ENCODE measurements at places on chromosomes 3 and 15. TPM values are rescaled to one million over a fixed set of nuclear protein-coding genes. Genes with fewer than 3 reads are reported as not detected.

NCKIPSD gene
- 38.5 TPM for total RNA-seq

EFL1 gene
- 28.1 TPM for total RNA-seq

DNA sequence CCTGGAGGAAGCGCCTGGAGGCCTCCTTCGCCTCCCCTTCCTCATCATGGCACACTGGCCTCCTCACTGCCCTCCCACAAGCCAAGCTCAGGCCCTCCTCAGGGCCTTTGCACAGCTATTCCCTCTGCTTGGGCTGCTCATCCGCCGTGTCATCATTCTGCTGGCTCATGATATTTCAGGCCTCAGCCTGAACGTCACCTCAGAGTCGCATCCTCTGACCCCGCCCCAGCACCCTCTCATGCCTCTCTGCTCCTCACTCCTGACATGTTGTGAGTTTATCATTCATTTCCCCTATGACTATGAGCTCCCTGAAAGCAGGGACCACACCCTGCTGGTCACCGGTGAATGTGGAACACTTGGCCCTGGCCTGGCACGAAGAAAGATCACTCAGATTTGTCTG is 20.7 kb upstream of the POC1A start:
- H3K4me3 ChIP-seq, result no peak overlapping the region
- peak; percentile 45 for DNase-seq
- H3K36me3 ChIP-seq, result no peaks in the 10 kb centered on the region

DNA sequence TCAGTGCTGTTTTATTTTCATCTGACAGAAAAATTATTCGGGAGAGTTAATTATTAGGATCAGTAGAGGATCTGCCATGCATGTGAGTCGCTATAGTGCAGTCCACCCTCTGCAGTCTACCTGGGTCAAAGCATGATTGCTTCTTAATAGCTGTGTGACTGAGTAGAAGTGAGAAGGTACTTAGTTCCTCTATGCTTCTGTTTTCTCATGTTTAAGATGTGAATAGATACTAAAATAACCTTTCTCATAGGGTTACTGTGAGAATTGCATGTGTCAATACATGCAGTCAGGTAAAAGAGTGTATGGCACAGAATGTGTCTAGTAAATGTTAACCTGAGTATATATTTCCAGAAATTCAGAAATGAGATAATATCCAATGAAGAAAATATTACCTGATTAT is 435.7 kb downstream of the NAALADL2 start:
- H3K36me3 ChIP-seq, result no peaks in the 10 kb centered on the region
- no peaks in the 10 kb centered on the region for H3K4me1 ChIP-seq
- DNase-seq, result no peak

DNA sequence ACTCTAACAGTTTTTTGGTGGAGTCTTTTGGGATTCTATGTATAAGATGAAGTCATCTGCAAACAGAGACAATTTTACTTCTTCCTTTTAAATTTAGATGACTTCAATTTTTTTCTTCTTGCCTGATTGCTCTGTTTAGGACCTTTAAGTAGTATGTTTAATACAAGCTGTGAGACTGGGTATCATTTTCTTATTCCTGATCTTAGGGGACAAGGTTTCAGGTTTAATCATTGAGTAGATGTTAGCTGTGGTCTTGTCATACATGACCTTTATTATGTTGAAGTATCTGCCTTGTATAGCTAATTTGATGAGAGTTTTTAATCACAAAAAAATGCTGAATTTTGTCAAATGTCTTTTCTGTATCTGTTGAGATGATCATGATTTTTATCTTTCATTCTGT is 20.6 kb downstream of the GRM2 start:
- no peak overlapping the region for H3K27ac ChIP-seq
- no peak for DNase-seq
- H3K4me3 ChIP-seq, result no peak overlapping the region
- H3K27me3 ChIP-seq, result no peaks in the 10 kb centered on the region

- peaks cover 2% of the 10 kb centered on the region for H3K36me3 ChIP-seq
- no peak overlapping the region for H3K27ac ChIP-seq
- no peaks in the 10 kb centered on the region for H3K4me1 ChIP-seq
- no peak for DNase-seq
- no peak overlapping the region for H3K4me3 ChIP-seq
- no peaks in the 10 kb centered on the region for H3K27me3 ChIP-seq
Observed at GRCh38 chr3:189593581-189593980, 37.6 kb upstream of the TP63 start.

- no peak for DNase-seq
- H3K4me3 ChIP-seq, result no peak overlapping the region
- H3K36me3 ChIP-seq, result no peaks in the 10 kb centered on the region
- H3K27ac ChIP-seq, result no peak overlapping the region
Observed at GRCh38 chr15:81380668-81381067, 6.7 kb upstream of the TMC3 start.

DNA sequence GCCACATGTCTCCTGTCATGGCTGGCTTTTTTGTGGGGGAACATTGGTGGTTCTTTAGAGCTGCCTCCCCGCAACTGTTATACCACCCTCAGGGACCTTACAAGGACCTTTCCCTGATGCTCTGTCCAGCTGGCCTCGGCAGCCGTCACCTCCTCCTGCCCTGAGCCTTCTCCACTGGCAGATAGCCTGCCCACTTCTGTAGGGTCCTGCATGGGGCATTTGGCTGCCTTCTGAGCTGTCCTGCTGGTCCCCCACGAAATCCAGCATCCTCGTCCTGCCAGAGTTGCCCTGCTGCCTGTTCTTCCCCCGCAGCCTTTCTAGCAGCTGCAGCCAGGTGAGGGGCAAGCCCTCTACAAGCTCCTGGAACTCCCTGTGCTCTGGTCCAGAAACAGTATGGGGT is 86.2 kb downstream of the USP13 start:
- H3K36me3 ChIP-seq, result peaks cover 18% of the 10 kb centered on the region
- DNase-seq, result no peak
- H3K4me1 ChIP-seq, result no peaks in the 10 kb centered on the region
- no peak overlapping the region for H3K27ac ChIP-seq

DNA sequence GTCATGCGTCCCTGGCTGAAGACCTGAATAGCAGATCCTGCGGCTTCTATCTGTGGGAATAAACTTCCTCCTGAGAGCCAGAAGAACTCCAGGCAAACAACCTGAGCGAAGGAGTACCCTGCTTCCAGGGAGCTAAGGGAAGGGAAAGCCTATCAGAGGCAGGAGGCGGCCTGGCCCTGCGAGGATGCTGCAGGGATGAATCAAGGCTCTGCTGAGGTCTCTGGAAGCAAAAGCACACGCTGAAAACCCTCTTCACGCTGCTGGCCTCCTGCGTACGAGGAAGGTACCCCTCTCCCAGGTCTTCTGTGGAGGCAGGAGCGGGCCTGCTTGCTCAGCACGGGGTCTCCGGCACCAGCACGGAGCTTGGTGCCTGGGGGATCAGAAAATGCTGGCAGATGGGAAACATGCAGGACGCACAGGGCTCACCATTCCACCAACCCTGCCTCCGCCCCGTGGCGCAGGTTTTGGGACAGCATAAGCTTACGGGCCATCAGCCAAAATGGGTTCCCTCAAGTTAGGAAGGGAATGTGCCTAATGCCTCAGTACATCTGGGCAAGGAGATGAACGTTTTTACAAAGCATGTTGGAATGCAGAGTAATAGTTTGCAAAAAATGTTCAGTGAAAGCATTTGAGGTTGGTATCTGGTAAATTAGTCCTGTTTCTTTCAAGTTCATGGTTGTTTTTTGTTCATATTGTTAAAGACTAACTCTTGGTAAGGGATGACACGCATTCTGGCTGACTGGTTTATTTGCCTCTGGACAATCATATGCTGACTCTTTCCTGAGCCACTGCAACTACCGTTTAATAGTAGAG is 72.3 kb downstream of the CHSY1 start:
- no peaks in the 10 kb centered on the region for H3K27me3 ChIP-seq
- no peak overlapping the region for H3K4me3 ChIP-seq
- no peak overlapping the region for H3K27ac ChIP-seq
- no peak for DNase-seq

DNA sequence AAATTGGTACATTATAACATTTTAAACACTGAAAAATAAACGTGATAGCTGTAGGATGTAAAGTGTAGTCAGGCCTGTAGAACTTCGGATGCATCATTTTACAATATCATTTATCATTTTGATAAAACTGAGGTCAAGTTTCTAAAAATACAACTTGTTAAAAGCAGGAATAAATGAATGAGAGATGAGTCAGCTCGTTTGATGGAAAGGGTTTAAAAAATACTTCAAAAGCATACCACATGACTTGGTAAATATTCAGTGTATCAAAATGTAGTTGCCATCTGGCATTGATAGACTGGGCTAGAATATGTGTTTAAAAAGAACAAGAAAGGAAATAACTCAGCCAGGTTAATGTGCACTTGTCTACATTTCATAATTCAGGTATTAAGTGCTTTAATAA is 357.0 kb downstream of the TIGIT start:
- peaks cover 11% of the 10 kb centered on the region for H3K4me1 ChIP-seq
- no peak overlapping the region for H3K4me3 ChIP-seq
- no peaks in the 10 kb centered on the region for H3K36me3 ChIP-seq
- H3K27me3 ChIP-seq, result no peaks in the 10 kb centered on the region

- no peaks in the 10 kb centered on the region for H3K36me3 ChIP-seq
- H3K4me1 ChIP-seq, result no peaks in the 10 kb centered on the region
- H3K27me3 ChIP-seq, result no peaks in the 10 kb centered on the region
- no peak overlapping the region for H3K4me3 ChIP-seq
Observed at GRCh38 chr3:54899273-54899672, 28.6 kb downstream of the LRTM1 start.

DNA sequence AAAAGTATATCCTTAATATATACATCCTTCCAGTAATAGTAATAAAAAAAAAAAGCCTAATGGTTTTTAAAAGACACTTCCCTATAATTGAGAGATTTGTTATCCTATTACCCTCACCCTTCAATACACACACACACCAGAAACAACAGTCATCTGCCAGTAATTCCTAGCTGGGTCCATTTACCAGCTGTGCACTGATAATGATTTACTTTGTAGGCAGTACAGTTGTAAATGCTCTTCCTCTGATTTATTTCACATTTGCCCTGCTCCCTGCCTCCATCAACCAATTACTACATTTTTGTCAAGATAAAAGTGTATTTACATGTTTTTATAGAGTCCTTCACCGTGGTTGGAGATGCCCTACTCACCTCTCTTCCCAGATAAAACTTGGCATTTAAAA is 12.4 kb downstream of the TPM1 start:
- no peak overlapping the region for H3K27ac ChIP-seq

GRCh38 chr15:74425630-74426029 is 8.1 kb downstream of the SEMA7A start:
- DNase-seq, result no peak
- H3K27me3 ChIP-seq, result no peaks in the 10 kb centered on the region
- peaks cover 63% of the 10 kb centered on the region for H3K4me1 ChIP-seq
- H3K27ac ChIP-seq, result no peak overlapping the region
- H3K4me3 ChIP-seq, result no peak overlapping the region

DNA sequence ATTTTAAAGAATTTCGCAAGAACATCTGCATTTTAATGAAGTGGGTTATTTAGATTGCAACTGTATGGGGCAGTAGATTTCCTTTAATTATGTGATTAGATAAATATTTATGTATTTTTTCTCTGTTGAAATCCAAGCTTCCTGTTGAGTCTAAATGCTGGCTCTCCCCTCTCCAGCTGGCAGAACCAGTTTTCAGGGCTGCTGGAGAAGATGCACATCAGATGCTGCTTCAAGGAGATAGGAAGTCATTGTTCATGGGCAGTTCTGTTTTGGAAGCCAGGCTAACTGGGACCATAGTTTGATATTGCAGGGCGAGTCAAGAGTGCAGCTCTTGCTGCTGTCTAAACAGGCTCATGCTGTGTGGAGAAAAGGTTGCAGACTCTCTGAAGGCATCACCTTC is 97.4 kb downstream of the SLC9A9 start:
- no peak overlapping the region for H3K27ac ChIP-seq
- no peaks in the 10 kb centered on the region for H3K36me3 ChIP-seq
- DNase-seq, result no peak
- H3K27me3 ChIP-seq, result no peaks in the 10 kb centered on the region
- H3K4me1 ChIP-seq, result peaks cover 34% of the 10 kb centered on the region

DNA sequence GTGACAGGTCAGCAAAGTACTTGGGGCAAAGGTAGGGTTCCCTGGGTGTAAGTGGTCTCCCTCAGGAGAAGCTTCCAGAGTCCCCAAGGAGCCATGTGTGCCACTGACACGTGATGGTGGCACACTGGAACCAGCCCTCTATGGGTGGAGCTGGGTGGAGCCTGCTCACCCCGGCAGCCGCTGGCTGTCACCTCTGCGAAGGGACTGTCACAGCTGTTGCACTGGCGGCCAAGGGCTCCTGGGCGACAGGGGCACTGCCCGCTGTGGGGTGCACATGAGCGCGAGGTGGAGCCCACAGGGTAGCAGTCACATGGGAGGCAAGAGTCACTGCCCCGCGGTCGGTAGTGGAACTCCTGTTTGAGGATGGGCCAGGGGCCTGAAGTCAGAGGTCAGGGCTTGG is 12.0 kb downstream of the CELSR3 start:
- H3K4me1 ChIP-seq, result no peaks in the 10 kb centered on the region
- H3K27me3 ChIP-seq, result no peaks in the 10 kb centered on the region
- H3K4me3 ChIP-seq, result no peak overlapping the region
- DNase-seq, result no peak

DNA sequence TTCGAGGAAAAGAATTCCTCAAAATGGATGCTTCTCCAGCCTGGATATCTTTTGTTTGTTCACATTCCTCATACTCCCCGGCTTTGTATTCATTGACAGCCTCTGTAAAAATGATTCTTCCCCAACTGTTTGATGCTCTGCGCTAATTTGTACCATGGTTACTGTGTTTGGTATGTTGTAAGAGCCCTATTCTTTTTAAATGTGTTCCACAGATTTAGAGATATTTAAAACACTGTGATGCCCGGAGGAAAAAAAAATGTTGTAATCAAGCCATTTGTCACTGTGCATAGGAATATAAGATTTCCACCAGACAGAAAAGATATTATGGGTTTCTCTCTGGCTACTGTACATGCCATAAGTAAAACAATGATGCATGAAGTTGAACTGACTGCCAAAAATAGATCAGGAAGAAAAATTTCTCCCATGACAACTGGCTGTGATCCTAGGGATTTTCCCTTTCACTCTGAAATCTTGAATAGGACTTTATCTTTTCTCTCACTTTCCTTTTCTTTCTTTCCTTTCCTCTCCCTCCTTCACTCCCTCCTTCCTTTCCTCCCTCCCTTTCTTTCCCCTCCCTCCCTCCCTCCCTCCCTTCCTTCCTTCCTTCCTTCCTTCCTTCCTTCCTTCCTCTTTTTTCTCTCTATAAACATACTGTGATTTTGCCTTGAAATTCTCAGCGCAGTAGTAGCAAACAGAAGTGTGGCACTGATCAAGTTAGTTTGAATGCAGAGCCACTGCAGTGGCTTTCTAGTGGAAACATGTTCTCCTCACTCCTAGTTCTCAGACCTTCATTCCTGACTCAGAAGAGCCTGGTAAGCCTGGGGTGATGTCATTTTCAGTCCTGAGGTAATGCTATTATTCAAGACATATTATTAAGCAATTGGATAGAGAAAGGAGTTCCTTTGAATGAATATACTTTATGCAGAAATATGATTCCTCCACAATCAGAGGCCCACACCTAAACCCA is 254.9 kb upstream of the TBL1XR1 start:
- H3K4me3 ChIP-seq, result no peak overlapping the region

Data from activated CD4-positive, alpha-beta memory T cell treated with anti-CD3 and anti-CD28 coated beads for 36 hours (primary cell).